GOT3 (cell line): ENCODE measurements at places on chromosomes 1 and 21.

DNA sequence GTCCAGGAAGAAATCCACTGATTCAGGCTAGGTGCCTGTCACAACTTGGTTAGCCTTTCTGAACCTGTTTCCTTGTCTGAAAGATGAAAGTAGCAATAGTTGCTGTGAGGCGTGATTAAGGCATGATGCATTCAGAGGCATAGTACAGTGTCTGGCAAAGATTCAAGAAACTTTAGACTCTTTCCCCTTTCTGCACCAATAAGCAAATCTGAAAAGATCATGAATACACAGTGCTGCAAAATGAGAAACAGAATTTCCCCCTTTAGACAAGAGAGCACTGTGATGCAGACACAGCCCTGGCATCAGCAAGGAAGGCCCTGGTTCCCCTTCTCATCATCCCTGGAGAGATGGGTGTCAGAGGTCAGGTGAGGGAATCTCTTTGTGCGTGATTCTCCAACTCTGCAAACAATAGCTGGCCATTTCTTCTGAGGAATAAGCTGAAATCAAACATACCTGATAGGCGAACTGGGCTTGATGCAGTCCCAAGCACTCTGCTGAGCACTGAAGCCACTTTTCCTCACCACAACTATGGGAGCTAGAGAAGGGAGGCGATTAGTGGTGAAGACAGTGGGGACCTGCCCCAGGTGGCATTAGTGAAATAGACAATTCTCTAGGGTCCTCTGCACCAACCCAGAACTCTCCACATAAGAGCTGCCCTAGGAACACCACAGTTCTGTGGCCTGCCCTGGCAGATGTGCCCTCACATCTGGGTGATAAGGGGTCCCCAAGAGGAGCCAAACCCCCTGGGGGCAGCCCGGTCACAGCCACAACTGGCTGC, 41.7 kb downstream of the ITPKB start:
- no peak for DNase-seq

DNA sequence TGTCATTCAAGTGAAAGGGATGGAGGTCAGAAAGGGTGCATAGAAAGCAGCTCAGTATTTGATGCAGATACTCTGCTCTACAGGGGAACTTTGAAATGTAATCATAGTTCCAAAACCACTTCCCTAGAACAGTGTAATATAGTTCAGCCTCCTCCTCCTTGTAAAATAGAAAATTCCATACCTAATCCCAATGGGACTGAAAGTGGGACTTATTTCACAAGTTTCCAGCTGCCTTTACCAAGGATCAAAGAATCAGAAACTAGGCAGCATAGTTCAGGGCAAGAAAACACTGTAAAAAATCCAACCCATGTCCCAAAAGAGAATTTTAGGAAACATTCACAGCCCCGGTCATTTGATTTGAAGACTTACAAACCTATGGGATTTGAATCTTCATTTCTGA, 8.1 kb upstream of the TMCO2 start:
- DNase-seq, result no peak

DNA sequence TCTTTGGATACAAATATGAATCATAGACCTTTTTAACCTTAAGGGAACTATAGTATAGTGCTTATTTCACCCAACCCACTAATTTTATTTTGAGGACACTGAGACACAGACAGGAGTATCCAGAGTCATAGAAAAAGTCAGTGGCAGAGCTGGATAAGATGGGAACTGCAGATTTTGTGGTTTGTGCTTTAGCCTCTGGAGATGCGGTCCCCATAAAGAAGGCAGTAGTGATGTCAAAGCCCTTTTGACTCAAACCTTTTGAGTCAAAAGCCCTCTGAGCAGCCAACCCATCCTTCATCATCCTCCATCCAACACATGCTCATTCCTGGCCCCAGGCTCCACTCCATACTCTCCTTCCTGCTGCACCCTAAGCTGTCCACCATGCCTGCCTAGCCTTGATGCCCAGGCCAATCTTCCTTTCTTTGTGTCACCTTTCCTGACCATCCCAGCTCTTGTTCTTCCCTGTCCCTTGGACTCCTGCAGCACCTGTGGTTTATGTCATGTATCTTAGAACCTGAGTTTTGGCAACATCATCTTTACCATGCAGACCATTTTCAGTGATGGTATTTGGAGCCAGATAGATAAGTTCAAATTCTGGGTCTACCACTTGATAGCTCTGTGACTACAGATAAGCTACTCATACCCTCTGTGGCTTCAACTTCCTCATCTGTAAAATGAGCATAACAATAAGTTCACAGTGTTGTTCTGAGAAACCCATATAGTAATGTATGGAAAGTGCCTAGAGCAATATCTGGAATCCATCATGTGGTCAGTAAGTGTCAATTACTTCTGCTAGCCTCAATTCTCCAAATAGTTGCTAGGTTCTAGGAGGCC, 20.1 kb downstream of the SLAMF1 start:
- DNase-seq, result no peak

DNA sequence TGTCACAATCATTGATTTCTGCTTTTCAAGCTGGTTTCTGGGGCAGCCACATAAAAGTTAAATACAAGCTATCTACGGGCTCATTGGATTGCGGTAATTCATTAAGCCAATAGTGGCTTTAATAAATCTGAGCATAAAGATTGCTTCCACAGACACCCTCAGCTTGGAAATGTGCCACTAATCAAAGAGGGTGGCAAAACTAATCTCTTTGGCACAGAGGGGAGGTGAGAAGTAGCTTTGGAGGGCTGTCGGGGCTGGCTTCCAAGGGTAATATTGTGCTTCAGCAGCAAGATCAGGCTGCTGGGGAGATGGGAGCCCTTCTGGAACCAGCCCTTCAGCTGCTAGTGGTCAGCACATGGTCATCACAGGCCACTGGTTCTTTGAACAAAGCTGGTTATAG, 21.2 kb upstream of the KAZN start:
- no peak for DNase-seq

DNA sequence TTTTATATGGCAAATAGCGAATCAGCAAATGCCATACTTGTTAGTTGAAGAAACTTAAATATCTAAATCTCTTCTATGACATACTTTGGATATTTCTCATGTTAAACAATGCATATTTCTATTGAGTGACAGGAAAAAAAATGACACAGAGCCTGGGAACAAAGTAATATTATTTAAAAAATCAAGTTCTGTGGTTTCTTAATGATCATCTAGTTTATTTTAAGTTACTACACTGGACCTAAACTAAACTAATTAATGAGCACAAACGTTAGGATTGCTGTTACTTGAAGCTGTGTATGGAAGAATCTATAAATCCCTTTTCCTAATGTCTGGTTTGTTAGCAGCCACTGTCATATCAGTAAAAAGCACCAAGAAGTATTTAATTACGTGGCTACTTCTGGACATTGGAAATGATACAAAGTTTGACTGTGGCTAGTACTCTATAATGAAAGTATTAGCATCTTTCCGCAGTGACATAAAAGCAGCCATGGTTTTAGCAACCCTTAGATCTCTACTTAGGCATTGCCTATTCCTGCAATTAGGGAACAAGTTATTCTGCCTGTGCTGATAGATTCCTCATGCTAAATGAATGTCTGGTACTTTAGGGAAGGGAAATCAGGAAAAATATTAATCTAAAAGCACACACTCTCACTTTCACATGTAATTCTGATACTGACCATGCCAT, 981.7 kb upstream of the B3GALT2 start:
- DNase-seq, result no peak

GRCh38 chr1:212688341-212689047, 11.1 kb downstream of the BATF3 start:
- no peak for DNase-seq
